Activated CD8-positive, alpha-beta memory T cell treated with anti-CD3 and anti-CD28 coated beads, Interleukin-2, amount 50 U/mL, for 4 hours (primary cell): ENCODE measurements at places on chromosomes 2 and 18.

DNA sequence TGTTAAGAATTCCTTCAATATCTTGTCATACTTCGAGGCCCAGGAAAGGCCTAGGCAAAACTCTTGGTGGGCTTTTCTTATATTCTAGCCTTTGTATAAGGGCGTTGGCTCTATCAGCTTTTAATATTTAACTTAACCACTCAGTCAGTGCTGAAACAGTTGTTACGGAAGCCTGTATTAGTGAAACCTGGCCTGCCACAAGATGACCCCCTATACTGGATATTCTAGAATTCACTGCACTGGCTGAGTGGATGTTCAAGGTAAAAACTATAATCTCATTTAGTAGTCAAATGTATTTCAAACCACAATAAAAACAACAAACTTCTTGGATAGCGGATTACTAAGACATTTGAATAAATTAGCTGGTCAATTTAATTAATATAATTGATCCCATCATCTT, 91.7 kb upstream of the HNMT start:
- no peak for DNase-seq

- DNase-seq, result no peak
These were observed 280.0 kb upstream of the RAB12 start for GRCh38 chr18:8329186-8329771.

- no peak for DNase-seq
These were observed 102.7 kb downstream of the NR4A2 start for GRCh38 chr2:156229724-156230362.

- no peak for DNase-seq
These were observed 63.9 kb downstream of the SPRED2 start for GRCh38 chr2:65368468-65368867.

DNA sequence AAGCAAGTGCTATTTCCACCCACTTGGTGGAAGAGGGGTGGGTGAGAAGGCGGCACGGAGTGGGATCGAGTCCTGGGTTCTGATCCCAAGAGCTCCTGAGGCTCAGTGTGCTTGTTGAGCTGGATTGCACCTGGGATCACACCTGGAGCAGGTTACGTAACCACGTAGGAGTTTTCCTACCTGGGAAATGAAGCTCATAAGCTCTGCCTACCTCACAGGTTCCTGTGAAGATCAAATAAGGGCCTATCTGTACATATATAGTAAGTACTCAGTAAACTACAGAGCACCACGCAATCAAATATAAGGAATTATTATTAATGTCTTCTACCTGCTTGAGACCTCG, 11.0 kb downstream of the NPC1 start:
- DNase-seq, result no peak

DNA sequence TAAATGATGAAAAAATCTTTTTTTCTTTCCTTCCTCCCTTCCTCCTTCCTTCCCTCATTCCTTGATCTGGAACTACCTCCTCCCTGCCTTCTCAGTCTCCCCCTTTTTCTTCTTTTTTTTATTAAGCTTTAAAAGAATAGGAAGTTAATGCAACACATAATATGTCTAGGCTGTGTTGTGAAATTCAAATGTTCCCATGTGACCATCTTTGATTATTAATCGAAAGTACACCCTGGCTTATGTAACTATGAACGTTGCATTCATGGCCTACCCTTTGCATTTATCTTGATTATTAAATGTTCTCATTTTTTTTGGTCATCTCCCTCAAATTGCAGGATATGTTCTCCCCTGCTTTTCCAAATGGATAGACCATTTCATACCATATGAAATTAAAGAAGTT, 376.0 kb downstream of the DSEL start:
- no peak for DNase-seq

- no peak for DNase-seq
These were observed 36.0 kb downstream of the GALNT3 start for GRCh38 chr2:165757906-165758675.

GRCh38 chr2:237942513-237942899, 24.3 kb upstream of the UBE2F start:
- DNase-seq, result no peak

- DNase-seq, result no peak
These were observed 8.0 kb downstream of the GNLY start for GRCh38 chr2:85702172-85702571.

DNA sequence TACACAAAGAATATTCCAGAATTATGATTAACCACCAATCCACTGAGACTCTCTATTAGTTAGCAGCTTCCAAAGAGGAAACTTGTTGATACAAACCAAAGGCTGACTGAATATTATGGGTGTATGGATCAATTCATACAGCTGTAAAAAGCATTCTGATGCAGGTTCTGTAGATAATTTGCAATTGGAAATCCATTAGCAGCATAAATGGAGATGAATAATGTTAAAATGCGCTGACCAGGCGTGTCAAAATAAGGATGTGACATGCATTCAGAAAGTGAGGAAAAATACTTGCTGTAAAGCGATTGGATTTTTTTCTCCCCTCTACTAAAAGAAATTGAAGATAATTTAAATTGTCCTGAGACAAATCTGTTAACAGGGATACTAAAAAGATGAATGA, 169.0 kb upstream of the DDX18 start:
- no peak for DNase-seq

DNA sequence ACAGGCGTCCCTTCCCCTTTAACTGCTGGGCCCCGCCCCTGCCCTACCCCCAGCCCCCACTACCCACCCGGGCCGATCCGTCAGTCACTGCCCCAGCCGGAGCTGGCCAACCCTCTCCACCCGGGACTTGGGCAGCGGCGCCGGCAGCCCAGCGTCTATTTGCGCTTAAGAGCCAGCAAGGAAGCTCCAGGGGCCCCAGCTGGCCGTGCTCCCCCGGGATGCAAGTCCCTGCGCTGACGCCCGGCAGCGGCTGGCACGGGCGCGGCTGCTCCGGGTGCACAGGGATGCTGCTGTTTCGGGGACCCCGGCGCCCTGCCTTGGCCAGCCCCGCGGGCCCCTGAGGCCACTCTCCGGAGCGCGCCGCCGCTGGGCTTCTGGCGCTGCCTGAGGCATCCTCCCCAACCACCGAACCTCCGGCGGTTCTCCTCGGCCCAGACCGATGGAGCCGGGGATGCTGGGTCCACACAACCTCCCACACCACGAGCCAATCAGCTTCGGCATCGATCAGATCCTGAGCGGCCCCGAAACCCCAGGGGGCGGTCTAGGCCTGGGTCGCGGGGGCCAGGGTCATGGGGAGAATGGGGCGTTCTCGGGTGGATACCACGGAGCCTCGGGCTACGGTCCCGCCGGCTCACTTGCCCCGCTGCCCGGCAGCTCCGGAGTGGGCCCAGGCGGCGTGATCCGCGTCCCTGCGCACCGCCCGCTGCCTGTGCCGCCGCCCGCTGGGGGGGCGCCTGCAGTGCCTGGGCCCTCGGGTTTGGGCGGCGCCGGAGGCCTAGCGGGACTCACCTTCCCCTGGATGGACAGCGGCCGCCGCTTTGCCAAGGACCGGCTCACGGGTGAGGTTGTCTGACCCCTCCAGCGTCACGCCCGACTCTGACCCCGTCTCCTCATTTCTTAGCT, at the start of gene TLX2:
Gene TLX2, plus strand, starts transcription at position 83 of the 903 bp plus-strand sequence. Its CDS starts 357 bp downstream, at position 440.
- DNase-seq, result no peak

- DNase-seq, result no peak
These were observed 139.0 kb downstream of the MBP start for GRCh38 chr18:76993573-76993972.

- DNase-seq, result no peak
These were observed 171.0 kb downstream of the HRH4 start for GRCh38 chr18:24631243-24632025.

DNA sequence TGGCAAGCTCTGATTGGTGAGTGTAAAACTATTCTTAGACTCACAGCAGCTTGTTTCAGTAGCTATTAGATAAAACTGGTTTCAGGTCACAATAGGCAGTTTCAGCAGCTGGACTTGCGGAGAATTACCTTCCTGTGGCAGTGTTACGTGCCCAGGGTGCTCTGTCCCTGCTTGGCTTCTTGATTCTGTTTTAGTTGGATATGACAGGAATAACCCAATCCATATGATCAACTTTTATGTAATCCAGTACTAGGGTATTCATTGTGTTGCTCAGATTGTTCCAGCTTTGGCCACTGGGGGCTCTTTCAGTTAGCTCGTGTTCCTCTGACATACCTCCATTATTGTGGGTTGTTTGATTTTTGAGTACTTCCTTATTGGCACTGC, 43.1 kb downstream of the INPP4A start:
- peak; percentile 56 for DNase-seq

DNA sequence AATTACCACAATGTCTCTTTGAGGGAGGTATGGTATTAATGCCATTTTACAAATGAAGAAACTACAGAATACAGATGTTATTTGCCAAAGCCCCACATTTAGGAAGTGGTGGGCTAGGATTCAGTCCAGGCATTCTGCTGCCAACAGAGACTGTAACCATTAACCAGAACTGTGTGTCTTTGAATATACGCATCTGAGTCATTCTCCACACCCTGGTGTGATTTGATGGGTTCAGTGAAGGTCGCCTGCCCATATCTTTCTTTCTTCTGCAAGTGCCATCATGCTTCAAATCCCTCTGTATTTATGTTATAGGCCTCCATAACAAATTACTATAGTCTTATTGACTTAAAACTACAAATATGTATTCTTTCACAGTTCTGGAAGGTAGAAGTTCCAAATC, 479.0 kb upstream of the DCC start:
- DNase-seq, result no peak

DNA sequence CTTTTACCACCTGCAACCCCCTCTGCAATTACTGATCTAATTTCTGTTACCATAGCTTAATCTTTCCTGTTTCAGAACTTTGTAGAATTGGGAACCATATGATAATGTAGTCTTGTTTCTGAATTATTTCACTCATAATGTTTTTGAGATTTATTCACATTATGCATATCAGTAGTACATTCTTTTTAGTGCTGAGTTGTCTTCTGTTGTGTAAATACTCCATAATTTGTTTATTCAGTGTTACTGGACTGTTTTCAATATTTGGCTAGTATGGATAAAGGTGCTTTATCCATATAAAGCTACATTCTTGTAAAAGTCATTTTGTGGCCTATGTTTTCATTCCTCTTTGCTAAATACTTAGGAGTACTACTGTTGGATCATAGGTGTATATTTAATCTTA, 152.5 kb downstream of the TAF4B start:
- no peak for DNase-seq

- no peak for DNase-seq
These were observed 7.2 kb upstream of the SIX3 start for GRCh38 chr2:44934038-44934982.

- DNase-seq, result no peak
These were observed 11.2 kb downstream of the NABP1 start for GRCh38 chr2:191688934-191689695.

DNA sequence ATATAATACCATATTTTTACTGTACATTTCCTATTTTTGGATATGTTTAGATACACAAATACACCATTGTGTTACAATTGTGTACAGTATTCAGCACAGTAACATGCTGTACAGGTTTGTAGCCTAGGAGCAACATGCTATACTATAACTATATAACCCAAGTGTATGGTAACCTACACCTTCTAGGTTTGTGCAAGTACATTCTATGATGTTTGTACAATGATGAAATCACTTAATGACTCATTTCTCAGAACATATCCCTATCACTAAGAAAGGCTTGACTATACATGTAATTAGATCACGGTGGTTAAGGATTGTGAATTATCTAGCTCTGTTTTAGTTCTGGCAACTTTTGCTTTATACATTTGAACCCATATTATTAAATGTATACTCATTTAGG, 31.3 kb downstream of the NPHP1 start:
- no peak for DNase-seq

DNA sequence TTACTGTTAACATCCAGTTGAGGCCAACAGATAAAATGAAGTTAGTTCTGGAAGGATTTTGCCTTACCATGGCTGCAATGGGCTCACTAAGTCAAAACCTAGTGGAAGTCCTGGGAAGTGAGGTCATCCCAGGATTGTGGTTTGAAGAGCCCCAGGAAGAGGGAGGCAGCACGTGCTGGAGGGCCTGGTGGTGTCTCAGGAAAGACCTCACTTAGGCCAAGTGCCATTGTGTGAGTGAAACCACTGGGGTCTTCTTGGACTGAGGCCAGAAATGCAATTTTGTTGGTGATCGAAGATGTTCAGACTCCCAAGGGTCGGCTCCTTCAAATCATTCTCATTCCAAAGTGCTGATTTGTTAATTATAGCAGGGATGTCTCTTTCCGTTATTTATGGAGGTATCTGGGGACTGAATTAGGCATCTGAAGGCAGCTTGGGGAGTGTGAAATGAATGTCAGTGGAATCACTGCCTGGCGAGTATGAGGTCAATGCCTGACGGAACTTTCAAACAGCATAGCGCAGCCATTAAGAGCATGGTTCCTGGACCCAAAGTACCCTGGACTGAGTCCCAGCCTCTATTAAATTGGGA, 60.0 kb downstream of the IL1R2 start:
- no peak for DNase-seq

DNA sequence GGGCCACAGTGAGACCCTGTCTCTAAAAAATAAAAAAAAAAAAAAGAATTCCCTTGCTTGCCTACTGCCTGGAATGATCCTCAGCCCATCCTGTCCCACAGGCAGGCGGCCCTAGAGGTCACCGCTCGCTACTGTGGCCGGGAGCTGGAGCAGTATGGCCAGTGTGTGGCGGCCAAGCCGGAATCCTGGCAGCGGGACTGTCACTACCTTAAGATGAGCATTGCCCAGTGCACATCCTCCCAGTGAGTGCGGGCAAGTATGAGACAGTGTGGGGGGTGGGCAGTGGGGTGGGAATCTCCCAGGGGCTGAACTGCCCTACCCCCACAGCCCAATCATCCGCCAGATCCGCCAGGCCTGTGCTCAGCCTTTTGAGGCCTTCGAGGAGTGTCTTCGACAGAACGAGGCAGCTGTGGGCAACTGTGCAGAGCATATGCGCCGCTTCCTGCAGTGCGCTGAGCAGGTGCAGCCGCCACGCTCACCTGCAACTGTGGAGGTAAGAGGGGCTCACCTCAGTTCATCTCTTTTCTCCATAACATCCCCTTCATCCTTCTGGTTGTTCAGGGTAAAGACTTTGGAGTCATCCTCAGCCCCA, 1.6 kb downstream of the CHCHD5 start:
- no peak for DNase-seq

DNA sequence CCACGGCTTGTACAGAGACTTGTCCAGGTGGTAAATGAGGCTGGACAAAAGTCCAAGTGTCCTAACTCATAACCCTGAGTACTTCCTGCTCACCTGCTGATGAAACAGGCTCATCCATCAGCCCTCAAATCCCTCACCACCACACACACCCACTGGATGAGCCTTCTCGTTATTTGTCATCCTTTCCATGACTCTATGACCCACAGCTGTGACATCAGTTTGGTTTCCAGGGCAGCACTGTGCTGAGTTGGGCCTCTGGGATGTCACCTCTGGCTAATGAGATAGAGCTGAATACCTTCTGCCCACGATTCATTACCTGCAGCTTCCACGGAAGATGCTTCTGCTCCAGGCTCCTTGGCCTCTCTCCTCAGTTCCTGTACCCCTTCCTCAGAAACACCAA, 39.4 kb downstream of the SLC14A2 start:
- DNase-seq, result no peak

- DNase-seq, result no peak
These were observed 5.7 kb downstream of the ANTXR1 start for GRCh38 chr2:69018678-69019095.

- no peak for DNase-seq
These were observed 38.7 kb downstream of the PKDCC start for GRCh38 chr2:42086500-42086953.
